ENCODE measurements at places on chromosomes 4 and X. TPM values are rescaled to one million over a fixed set of nuclear protein-coding genes. Genes with fewer than 3 reads are reported as not detected.
A peak's percentile ranks its signal among the peaks of the same experiment; 100 is the strongest.

DNA sequence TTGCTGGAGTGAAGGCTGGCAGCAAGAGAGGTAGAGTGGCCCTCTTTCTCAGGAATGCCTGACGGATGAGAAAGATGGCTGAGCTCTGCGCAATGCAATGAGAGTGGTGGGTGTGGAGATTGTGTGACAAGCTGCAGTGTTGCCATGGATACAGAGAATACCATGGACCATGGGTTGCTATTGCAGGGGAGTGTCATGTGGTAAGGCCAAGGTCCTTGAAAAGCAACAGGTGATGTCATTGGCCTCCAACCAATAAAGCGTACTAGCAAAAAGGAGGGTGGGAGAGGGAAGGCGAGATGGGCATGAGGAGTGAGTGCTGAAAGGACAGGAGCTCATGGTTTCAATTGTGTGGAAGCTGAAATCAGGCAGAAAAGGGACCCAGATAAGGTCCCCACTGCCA, 1.8 kb downstream of the PNMA5 start:
- no peak overlapping the region for H3K4me3 ChIP-seq
- H3K36me3 ChIP-seq, result no peaks in the 10 kb centered on the region
- no peaks in the 10 kb centered on the region for H3K27me3 ChIP-seq
- DNase-seq, result no peak

Gene PCSK1N
- total RNA-seq, result not detected

Gene NDUFB11
- 42.6 TPM for total RNA-seq

DNA sequence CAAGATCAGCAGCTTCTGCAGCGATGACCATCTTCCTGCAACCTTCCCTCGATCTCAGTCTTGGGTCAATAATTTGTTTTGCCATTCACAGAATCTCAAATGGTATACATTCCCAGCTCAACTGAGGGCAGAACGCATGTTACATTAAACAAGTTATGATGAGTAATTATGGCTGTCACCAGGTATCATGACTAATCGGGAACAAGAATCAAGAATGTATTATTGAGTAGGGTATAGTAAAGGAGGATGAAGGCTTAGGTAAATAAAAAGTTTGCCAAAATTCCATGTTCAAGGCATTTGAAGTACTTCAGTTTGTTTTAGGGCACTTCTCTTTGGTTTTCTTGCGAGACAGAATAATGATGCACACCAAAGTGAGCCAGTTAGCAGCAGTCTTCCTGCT, 194.1 kb downstream of the SH2D1A start:
- H3K4me3 ChIP-seq, result no peak overlapping the region
- no peak overlapping the region for H3K27ac ChIP-seq
- H3K36me3 ChIP-seq, result no peaks in the 10 kb centered on the region
- no peaks in the 10 kb centered on the region for H3K4me1 ChIP-seq
- DNase-seq, result no peak

- peak; percentile 67 for DNase-seq
- no peak overlapping the region for H3K4me3 ChIP-seq
- H3K4me1 ChIP-seq, result no peaks in the 10 kb centered on the region
- no peaks in the 10 kb centered on the region for H3K27me3 ChIP-seq
- H3K36me3 ChIP-seq, result no peaks in the 10 kb centered on the region
Observed at GRCh38 chrX:19682712-19683331, 167.5 kb upstream of the MAP3K15 start.

- H3K27ac ChIP-seq, result no peak overlapping the region
- H3K27me3 ChIP-seq, result no peaks in the 10 kb centered on the region
- DNase-seq, result no peak
- no peak overlapping the region for H3K4me3 ChIP-seq
- H3K4me1 ChIP-seq, result no peaks in the 10 kb centered on the region
- H3K36me3 ChIP-seq, result no peaks in the 10 kb centered on the region
Observed at GRCh38 chrX:39324233-39324930, 523.1 kb downstream of the MID1IP1 start.

Gene ATP8A1
- total RNA-seq, result 23.4 TPM

DNA sequence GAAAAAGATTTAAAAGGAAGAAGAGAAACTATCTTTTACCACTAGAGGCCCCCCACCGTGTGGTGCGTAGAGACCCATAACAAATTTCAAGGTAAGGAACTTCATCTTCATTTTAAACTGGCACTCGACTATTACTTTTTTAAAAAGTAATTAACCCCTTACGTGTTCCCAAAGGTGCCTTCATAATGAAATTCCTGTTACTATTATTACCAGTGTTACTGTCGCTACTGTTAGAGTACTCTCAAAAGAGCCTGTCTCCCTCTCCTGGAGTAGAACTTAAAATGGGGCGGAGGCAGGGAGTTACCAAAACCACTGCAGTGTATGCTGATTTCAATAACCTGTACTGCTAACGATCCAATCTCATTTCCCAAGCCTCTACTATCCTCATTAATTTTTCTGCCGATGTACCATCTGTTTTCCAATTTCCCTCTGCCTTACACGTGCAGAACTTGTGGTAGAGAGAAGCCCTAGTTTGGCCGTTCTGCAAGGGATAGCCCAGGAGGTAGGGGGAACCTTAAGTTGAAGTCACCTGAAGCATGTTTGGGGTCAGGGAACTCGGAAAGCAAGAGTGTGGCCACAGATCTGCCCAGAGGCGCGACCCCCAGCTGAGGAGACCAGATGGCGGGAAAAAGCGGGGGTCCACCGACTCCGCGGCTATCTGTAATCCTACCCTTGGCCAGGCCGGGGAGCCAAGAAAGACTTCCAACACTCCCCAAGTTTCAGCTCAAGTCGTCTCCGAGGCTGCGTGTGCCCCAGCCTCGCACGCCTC, 720 bp upstream of the STK26 start:
- no peak for DNase-seq
- H3K36me3 ChIP-seq, result no peaks in the 10 kb centered on the region
- peaks cover 4% of the 10 kb centered on the region for H3K27me3 ChIP-seq
- peak overlapping the region; percentile 83 for H3K27ac ChIP-seq
- H3K4me3 ChIP-seq, result peak overlapping the region; percentile 57
- no peaks in the 10 kb centered on the region for H3K4me1 ChIP-seq

DNA sequence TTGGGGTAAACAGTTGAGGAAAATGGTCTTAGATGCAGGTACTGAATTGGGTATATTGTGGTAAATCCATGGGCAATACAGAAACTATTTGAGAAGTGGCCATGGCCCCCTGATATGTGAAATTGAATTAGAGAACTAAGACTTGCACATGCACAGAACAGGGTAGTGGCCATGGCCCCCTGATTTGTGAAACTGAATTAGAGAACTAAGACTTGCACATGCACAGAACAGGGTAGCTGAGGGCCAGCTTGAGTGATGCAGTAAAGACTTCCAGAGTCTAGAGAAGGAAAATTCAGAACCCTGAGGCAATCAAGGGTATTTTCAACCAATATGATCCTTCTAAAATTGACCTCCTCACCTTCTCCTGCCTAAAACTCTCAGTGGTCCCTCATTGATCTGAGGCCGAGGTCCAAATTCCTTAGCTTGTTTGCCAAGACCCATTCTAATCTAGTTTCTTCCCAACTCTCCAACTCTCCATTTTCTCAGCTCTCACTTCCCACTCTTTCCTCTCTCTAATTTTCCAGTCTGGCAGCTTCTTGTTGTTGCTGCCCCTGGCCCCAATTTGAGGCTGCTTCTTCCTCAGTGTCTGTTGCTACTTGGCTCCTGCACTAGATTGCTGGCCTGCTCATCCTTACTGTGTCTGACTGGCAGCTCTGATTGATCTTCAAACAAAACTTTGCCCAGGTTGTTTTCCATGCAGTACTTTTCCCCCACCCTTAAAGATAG, 72.4 kb downstream of the FRAS1 start:
- no peaks in the 10 kb centered on the region for H3K27me3 ChIP-seq
- H3K4me3 ChIP-seq, result no peak overlapping the region
- no peaks in the 10 kb centered on the region for H3K4me1 ChIP-seq
- DNase-seq, result no peak
- no peaks in the 10 kb centered on the region for H3K36me3 ChIP-seq

Gene ERCC6L
- 0.29 TPM for total RNA-seq

GRCh38 chrX:10172877-10173276, 16.1 kb downstream of the CLCN4 start:
- H3K4me1 ChIP-seq, result no peaks in the 10 kb centered on the region
- no peaks in the 10 kb centered on the region for H3K36me3 ChIP-seq
- DNase-seq, result no peak

- no peak for DNase-seq
- H3K4me1 ChIP-seq, result no peaks in the 10 kb centered on the region
- no peak overlapping the region for H3K27ac ChIP-seq
- H3K36me3 ChIP-seq, result no peaks in the 10 kb centered on the region
Observed at GRCh38 chr4:105122350-105122749, 24.3 kb upstream of the TET2 start.
